ENCODE measurements at places on chromosomes 12 and 14.

DNA sequence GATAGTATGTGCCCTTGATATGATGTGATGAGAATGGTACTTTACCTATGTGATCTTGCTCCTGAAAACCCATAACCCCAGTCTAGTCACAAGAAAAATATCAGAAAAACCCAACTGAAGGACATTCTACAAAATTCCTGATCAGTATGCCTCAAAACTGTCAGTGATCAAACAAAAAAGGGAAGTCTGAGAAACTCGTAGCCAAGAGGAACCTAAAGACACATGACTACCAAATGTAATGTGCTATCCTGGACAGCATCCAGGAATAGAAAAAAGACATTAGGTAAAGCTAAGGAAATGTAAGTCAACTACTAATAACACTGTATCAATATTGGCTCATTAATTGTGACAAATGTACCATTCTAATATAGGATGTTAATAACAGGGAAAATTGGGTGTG, 4.1 kb upstream of the WIF1 start:
- DNase-seq: no peak

DNA sequence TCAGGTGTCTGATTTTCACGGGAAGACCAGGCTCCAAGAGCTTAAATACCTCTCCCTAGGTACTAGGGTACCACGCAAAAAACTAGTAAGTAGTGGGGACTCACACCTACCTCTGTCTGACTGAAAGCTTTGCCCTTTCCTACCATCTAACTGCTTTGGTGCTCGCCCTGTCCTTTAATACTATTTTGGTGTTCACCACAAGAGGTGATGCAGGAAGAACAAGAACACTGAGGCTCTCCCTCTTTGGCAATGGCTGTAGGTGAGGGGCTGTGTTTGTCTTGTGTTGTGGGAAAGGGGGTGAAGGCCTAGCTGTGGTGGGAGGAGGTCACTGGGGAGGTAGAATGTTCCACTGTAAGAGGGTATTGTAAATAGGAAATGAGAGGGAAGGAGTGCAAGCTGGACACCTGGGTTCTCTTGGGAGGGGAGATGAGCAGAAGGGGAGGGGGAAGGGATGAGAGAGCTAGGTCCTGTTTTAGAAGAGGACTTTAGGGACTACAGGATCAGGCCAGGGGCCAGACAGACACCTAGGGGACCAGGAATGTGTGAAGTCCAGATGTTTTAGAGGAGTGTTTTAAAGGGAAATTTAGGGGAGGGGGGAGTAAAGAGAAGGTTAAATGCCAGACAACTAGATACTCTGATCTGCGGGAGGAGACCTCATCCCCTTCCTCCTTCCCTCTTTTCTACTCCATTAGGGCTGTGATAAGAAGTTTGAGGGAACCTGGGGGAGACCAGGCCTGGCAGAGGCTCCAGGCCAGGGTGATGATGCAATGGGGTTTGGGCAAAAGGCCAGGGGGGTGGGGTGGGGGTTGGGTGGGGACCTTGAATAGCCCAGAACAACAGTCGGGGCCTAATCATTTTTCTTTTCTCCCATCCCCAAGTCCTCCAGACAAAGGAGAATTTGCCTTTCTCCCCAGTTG, 2.1 kb downstream of the ITGA5 start:
- DNase-seq: no peak

DNA sequence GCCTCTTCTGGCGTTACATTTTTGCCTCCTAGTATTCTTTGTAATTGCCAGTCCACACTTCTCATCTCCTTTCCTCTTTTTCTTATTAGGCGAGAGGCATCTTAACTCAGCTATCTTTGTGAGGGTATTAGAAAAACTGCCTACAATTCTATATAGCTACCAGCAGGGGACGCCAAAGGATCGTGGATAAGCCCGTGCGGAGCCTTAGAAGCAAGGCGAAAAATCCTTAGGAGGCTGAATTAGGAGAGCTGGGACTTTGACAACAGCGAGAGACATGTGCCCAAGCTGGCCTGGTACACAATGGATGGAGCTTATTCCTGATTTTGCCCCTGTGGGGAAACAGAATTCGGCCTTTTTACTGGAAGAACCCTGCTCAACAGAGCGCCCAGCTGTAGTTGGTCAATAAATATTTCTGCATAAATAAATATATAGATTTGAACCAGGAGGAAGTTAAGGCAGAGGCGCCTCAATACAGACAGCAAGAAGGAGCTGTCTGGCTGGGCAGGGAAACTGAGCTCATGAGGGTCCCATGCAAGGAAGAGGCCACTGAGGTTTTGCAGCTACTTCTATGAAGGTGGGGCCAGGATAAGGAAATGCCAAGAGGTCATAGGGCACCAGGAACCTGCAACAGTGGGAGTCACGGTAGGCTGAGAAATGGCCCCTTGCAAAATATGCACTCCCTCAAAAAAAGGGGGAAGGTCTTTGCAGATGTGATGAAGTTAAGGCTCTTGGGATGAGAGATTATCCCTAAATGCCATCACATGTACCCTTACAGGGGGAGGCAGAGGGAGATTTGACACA, 14.6 kb upstream of the RBM19 start:
- DNase-seq: peak; percentile 75

DNA sequence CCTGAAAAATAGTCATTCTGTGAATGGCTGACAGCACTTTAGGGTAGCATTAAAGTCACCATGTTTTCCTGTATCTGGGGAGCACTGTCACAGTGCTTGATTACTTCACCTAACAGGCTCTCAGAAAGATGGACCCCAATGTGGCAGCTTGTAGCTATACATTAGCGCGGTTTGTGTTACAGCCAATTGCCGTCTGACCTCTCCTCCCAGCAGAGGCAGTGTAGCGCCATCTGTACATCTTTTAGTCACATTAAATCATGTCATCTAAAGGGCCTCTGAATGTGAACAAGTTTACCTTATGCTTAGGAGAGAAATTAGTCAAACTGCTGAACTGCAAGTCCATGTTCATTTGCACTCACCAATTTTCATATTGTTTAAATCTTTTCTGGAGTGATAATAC, 113.7 kb downstream of the LMO3 start:
- DNase-seq: no peak

- peak; percentile 72 for DNase-seq
Observed at GRCh38 chr12:2283916-2284315, 231.1 kb downstream of the CACNA1C start.

DNA sequence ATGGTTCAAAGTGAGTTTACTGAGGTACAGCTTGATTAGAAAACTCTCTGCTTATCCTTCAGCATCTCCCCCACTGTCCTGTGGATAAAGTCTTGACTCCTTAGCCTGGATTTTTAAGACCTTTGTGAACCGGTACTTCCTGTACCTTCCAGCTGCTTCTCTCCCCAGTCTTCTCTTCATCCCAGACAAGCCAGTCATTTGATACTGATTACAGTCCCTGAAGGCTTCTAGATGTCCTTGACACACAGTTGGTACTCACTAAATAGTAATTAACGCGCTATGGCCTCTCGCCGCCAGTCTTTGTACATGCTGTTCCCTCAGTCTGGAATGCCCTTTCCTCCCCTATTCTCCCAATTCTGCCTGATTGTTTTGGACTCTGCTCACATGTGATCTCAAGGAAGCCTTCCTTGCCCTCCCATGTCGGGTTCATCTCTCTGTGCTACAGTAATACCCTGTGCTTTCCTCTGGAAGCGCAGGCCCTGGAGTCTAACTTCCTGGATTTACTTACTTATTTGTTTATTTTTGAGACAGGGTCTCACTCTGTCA, 50.6 kb upstream of the PTGR2 start:
- no peak for DNase-seq

DNA sequence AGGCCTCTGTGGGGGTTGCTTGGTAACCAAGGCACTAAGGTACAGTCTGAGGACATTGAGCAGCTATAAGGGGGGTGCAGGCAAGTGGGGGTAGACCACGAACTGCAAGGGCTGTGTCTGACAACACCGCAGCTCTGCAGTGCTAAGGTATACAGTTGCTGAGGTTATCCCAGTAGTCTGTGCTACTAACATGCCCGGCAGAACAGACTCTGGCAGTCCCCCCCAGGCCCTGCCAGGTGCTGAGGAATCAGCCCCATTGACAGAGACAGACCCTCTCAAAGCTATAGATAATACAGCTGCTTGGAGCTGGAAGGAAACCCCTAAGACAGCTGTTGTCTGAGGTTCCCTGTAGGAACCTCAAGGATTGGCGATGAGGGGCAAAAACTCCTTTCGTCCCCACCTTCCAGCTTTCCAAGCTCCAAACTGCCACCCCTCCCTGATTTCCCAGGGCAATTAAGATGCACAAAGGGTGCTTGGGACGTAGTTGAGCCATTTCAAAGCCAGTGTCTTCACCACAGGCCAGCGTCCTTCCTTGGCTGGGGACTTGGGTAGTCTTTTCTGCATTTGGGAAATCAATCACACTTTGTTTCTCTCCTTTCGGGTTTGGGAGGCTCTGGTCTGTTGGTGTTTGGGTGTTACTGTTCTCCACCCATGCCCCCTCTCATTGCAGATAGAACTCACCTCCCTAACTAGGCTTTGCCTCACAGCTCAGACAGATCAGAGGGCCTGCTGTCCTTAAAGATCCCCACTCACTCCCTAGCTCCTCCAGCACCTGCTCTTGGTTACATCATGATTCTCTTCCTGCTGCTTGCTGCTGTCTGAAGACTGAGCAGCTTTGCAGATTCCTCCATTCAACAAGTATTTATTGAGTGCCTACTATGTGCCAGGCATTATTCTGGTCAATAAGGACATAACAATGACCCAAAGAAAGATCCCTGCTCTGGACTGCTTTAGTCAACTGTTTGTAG, 2.0 kb upstream of the MYH7 start:
- DNase-seq: no peak

- DNase-seq: peak; percentile 56
Observed at GRCh38 chr14:55073856-55074255, 22.4 kb downstream of the MAPK1IP1L start.

DNA sequence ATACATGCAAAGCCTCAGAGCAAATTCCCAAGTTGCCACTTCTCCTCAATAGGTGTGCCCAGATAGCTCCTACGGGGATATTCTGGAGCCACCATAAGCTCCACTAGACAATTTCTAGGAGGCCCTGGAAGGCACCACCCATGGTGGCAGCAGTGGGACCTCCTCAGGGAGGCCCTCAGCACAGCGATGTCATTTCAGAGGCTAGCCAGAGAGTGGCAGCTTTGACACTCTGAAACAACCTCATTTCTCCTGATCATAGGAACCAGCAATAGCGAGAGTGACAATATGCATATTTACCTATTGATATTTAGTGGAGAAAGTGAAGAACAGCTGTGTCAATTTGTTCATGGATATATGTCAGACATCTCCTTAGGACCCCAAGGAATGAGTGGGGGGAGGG, 612.3 kb downstream of the SOX5 start:
- no peak for DNase-seq

- no peak for DNase-seq
Observed at GRCh38 chr14:50865391-50866076, 6.3 kb upstream of the ABHD12B start.

DNA sequence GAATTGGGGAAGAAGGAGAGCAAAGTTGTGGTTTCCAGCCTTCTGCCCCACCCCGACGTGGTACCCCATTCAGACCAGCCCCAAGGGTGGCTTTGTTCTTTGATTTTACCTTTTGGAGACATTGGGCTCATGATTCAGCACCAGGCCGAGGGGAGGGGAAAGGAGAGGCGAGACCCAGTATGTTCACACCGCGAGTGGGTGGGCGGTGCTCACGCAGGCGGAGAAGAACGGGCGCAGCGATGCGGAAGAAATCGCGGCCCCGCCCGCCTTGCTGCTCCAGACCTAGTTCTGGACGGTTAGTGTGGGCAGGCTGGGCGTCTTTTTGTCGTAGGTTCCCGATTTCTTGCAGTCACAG, 963 bp downstream of the ATL1 start:
- peak; percentile 66 for DNase-seq

DNA sequence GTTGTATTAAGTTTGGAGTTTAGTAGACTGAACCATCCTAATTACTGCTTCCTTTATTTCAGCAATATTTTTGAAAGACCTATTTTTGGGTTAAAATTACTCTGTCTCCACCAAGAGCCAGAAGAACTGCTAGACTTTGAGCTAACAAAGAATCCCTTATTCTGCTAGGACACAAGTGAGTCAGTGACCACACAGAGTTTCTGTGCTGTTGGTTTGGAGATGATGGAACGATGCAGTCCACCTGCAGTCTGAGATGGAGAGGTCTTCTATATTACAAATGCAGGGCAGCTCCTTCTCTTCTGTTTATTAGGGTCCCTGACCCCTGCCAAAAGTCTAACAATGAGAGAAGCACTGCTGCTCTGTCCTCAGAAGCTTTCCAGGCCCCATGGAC, 6.7 kb upstream of the STXBP6 start:
- DNase-seq: peak; percentile 39

- DNase-seq: no peak
Observed at GRCh38 chr12:63941879-63942278, 97.4 kb downstream of the SRGAP1 start.

DNA sequence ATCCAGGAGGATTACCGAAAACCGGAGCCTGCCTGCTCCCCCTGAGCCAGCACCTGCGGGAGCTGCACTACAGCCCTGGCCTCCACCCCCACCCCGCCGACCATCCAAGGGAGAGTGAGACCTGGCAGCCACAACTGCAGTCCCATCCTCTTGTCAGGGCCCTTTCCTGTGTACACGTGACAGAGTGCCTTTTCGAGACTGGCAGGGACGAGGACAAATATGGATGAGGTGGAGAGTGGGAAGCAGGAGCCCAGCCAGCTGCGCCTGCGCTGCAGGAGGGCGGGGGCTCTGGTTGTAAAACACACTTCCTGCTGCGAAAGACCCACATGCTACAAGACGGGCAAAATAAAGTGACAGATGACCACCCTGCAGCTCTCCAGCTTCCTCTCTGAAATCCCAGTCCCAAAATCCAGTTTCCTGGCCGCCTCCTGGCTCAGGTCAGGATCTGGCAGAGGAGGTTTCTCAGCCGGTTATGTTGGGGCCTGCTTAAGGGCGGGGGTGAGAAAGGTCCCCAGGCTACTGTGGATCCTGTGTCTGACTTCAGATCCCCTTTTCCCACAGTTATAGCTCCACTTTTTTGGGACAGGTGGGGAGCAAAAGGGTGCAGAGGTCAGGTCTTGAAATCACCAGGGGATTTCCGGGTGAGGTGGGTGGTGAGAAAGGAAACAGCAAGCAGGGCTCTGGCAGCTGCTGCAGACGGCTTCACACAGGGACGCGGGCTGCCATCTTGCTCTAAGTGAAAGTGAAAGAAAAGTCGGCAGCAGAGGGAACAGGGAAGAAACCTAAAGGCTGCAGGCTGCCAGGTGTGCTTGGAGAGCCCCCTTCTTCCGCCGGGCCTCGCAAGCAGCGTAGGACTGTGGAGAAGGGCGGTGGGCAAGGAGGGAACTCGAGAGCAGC, at the start of gene TAPBPL:
TSS of gene TAPBPL (plus strand) at position 695 of the 897 bp plus-strand sequence. CDS start 207 bp downstream, outside the sequence.
- peak; percentile 75 for DNase-seq

GRCh38 chr14:52609445-52610044, 56.9 kb downstream of the GPR137C start:
- no peak for DNase-seq

GRCh38 chr12:132302466-132303358, 26.7 kb downstream of the GALNT9 start:
- DNase-seq: no peak

DNA sequence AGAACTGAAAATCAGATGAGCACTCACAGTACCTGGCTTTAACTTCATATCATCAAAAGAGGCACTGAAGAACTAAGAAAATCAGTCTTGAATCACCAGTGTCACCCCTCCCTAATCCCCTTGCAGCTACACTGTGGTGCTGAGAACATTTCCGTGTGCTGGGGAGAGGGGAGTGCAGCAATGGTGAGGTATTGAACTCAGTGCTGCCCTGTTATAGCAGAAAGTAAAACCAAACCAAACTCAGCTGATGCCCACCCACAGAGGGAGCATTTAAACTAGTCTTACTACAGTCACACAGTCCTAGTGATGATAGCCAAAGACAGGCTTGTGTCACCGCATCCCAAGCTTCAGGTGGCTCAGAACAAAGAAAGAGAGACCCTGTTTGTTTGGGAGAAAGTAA, 122.1 kb downstream of the CPNE8 start:
- no peak for DNase-seq

GRCh38 chr14:97707603-97708002, 910.4 kb downstream of the VRK1 start:
- DNase-seq: no peak

Measured in fibroblast of mammary gland (primary cell).